Right hindlimb (tissue), 1 donor: ENCODE measurements at places on chromosomes 12 and 14.

DNA sequence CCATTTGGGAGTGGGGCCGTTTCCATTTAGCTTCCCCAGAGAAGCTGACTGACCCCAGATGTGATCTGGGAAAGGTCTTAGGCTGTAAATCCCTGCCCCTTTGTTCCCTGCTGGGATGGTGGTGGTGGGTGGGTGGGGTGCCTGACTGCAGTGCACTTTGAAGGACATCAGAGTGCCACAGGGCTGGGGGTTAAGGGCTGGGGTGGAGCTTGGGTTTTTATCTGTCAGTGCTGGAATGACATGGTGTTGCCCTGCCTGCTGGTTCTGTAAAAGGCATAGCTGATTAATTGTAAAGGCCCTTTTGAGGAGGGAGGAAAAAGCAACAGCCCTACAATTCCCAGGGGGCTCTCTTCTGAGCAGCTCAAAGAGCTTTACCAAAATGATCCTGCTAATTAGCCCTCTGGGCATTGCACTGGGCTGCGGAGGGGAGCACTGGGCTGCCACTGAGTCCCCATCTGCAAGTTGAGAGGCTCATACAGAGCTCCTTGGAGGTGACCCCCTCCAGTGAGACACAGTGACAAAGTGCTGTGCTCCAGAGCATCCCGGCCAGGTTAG lies 21.1 kb downstream of the PLEKHG3 start:
- no peak for DNase-seq

GRCh38 chr14:74950795-74951442 lies 4.5 kb downstream of the PGF start:
- DNase-seq = no peak

- no peak for DNase-seq
Measured at GRCh38 chr12:119169150-119169549, 9.6 kb upstream of the HSPB8 start.

- DNase-seq = no peak
Measured at GRCh38 chr12:105928436-105928835, 210.3 kb downstream of the NUAK1 start.

DNA sequence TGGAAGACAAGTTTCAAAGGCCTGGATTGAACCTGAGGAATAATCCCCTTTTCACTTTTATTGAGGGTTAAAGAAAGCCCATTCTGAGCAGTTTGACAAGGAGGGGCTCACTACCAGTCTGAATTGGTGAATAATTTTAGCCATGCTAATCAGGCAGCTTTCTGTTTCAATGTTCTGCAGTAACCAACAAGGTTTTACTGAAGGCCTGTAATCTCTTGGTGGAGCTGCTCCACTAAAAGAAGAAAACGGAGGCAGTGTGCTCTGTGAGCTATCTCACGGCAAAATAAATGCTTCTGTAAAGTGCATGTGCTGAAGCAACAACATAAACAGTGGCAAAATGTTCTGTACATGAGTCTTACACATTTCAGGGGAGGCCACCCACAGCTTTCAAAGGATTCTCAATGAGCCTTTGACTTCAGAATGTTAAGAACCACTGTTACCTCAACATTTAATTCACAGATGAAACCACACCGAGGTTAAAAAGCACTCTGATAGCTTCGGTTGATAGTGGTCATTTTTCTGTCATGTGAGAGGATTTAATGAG lies 111.2 kb downstream of the LRIG3 start:
- no peak for DNase-seq

DNA sequence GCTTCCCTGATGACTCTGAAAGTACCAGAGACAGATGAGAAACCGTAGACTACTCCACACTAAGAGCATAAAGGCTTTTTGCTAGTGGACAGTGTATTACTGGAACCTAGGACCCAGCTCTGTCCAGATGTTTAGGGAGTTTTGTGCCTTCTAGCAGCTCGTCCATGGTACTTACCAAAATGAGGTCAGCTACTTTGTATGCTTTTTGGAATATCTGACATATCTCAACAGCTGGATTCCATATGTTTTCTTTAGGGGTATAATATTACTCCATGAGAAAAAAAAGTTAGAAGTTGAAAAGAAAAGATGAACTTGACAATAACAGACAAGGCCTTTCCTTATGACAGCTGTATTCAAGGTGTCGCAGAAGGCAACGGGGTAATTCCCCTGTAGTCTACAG lies 32.1 kb upstream of the FRMD6 start:
- no peak for DNase-seq

DNA sequence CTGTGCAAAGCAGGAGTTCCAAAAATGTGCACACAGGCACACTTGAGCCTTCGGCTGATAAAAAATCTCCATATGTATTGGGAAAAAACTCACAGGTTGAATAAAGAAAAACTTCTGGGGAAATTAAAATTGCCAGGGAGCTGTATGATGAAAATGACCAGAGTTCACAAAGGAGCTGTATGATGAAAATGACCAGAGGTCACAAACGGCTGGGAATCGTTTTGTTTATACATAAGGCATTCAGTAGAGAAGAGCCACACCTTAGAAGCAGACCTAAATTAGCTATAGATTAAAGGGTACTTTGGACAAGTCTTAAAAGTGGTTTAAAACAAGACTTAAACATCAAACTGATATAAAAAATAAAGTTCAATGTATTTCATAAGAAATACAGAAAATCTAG lies 251.7 kb upstream of the TMEM132C start:
- DNase-seq = no peak

DNA sequence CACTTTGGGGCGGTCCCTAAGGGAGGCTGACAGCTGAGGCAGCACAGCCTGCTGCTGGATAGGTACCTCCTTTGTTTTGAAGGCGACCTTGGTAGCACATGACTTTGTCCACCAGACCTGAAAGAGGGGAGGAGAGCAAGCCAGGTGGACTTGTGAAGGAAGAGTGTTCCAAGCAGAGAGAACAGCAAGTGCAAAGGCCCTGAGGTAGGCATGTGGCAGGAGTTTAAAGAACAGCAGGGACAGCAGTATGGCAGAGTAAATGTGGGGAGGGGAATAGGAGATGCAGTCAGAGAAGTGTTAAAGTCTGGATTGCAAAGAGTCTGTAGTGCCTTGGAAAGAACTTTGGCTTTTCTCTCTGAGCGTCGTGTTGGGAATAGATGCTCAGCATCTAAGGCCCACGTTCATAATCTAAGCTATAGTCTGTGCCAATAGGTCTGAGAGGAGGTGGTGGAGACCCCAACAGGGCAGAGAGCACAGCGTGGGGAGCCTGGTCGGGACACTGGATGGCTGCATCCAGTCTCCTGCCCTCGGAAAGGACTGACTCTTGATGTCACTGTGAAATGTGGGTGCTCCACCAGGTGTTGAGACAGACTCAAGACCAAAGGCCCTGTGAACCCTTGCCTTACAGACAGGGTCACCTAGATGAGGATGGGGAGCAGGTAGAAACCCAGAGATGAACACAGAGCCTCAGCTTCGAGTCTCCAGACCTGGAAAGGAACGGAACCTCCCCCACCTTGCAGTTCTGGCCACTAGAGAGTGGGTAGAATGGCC lies 242.1 kb upstream of the PWP1 start:
- DNase-seq = no peak

- DNase-seq = no peak
Measured at GRCh38 chr12:66514581-66514980, 164.3 kb downstream of the GRIP1 start.

DNA sequence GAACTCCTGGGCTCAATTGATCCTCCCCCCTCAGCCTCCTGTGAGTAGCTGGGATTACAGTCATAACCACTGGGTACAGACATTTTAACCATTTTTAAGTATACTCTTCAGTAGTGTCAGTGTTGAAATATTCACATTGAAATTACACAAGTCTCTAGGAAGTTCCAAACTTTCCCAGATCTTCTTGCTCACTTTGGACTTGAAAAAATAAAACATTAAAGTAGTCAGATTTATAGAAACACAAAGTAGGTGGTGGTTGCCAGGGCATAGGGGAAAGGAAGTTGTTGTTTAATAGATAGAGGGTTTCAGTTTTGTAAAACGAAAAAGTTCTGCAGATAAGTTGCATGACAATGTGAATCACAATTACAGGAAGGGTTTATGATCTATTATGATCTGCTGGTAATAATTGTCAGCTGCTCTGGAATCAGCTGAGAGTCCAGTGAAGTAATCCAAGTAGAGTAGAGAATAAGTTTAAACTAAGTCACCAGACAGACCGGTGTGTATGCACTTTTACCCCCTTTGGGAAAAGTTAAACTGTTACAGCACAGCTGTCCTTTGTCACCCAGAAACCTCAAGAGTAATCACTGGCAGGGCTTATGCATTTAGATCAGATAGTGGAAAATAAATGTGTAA lies 27.4 kb downstream of the PCNX1 start:
- no peak for DNase-seq

- no peak for DNase-seq
Measured at GRCh38 chr14:29603696-29604095, 324.0 kb downstream of the PRKD1 start.

- no peak for DNase-seq
Measured at GRCh38 chr12:115941362-115941761, 336.1 kb downstream of the MED13L start.
